Activated T-cell treated with anti-CD3 and anti-CD28 coated beads for 48 hours (primary cell): ENCODE measurements at places on chromosomes 2 and 18.

DNA sequence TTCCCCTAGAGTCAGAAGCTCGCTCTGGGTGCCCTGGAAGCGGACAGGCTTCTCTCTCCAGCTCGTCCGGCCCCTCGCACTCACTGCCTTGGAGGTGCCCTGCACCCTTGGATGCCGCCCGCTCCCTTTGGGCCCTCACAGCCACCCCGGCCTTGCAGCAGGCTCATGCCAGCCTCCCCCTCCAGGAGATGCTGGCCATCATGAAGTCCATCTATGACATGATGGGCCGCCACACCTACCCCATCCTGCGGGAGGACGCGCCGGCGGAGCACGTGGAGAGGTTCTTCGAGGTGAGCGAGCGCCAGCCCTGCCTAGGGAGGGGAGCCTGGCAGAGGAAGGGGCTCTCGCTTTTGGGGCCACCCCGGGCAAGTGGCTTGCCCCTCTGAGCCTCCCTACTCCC lies 20.3 kb upstream of the FAHD2A start:
- no peak for DNase-seq

DNA sequence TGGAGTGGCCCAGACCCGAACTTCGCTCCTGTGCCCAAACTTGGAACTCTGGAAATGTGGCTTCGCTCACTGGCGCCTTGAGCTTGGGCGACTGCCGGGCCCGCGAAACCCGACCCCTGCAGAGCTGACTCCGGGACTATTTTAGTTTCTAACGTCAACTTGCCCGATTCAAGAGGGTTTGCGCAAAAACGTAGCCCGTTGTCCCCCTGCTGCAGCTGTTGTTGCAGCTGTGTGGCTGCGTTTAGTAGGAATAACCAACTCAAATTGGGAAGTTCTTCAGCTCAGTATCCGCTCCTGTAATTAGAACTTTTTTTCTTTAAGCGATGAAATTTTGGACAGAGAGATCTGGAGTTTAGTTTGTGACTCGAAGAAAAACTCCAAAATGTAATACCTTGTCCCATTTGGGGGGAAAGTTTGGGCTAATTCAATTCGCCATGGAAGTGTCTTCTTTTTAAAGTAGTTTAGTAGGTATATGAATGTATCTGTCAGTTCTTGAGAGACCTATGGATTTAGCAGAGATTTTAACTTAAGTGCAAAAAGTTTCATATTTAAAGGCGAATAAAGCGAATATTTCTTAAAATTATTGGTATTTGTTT lies 559 bp downstream of the MYL12A start:
- DNase-seq: no peak

DNA sequence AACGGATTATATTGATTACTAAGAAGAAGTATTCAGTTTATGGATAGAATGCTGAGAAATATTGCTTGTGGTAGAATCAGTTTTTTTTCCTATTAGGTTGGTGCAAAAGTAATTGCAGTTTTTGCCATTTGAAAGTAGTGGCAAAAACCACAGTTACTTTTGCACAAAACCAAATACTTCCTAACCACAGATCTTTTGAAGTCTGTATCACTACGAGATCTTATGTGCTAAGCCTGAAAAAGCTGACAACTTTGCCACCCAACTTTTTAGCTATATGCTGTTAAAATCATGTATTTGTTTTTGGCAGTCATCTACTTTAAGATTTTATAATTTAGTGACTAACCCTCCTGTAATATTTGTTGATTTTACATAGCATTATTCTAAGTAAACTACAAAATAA lies 24.6 kb downstream of the DNAJC10 start:
- DNase-seq: no peak

DNA sequence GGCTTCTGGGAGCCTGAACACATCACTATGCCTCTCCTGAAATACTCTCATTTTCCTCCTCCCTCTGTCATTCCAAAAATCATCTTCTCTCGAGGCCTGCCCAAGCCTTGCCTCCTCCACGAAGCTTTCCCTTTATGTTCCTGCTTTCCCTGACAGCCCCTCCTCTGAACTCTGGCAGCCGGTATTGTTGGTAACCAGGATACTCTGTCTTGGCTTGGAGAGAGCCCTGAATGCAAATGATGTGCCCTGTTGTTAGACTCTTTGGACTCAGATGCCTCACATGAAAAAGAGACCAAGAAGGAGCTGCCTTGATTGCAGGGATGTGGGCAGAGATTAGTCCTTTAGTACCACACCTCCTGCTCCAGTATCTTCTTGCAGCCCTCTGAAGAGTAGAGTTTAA lies 138.5 kb upstream of the DLX2 start:
- DNase-seq: no peak

- no peak for DNase-seq
These were observed 12.2 kb downstream of the CAPG start for GRCh38 chr2:85397925-85398331.

GRCh38 chr2:47512581-47513083 lies 109.7 kb downstream of the MSH2 start:
- no peak for DNase-seq

- DNase-seq: no peak
These were observed 122.0 kb upstream of the MYCN start for GRCh38 chr2:15818318-15818753.

GRCh38 chr2:77831060-77831459 lies 308.9 kb upstream of the LRRTM4 start:
- DNase-seq: no peak

DNA sequence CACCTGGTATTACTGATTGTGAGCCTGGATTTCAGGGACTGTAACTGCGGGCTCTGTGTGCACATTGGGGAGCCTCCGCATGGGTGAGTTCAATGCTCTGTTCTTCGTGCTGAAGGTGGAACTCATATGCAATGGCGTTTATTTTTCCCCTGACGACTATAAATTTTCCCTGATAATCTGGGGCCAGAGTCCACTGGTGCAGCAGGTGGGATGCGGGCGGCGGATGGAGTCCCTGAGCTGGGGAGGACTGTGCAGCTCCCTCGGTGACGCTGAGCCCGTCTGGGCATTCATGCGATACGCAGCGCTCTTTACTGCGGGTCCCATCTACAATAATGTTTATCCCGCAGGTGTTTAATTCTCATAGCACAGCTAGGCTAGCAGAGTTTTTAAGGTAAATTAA lies 181.6 kb upstream of the ALKAL2 start:
- no peak for DNase-seq

DNA sequence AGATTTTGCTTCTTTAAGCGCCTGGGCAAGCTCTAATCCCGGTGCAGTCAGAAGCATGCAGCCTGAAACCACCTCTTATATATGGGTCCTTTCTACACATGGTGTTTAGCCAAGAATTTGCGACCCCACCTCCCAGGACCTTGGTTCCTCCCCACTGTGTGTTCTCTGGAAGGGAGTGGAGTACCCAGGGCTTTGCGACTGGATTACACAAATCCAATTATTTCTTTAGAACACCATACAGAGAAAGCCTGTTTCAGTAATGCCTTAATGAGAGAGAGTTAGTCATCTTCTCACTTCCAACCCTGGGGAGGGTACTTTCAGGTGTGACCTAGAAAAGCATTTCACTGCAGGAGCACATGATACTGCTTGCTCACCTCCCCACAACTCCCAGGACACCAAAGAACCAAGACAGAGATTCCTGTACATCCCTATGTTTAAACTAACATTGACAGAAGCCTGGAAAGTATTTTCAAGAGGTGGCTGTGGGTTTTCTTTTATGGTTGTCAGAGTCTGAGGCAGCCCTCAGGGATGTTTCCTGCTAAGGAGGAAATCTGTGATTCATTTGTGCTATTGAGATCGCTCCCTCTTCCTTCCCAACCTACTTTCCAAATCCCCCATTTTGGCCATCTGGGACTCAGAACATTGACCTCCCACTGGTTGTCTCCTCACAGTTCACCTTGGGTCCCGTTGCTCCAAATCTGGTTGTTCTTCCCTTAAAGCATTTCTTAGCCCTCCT lies at the start of gene CAPN14:
TSS of gene CAPN14 (minus strand) at position 51 of the 736 bp plus-strand sequence. CDS start 12,068 bp downstream, outside the sequence.
- no peak for DNase-seq

DNA sequence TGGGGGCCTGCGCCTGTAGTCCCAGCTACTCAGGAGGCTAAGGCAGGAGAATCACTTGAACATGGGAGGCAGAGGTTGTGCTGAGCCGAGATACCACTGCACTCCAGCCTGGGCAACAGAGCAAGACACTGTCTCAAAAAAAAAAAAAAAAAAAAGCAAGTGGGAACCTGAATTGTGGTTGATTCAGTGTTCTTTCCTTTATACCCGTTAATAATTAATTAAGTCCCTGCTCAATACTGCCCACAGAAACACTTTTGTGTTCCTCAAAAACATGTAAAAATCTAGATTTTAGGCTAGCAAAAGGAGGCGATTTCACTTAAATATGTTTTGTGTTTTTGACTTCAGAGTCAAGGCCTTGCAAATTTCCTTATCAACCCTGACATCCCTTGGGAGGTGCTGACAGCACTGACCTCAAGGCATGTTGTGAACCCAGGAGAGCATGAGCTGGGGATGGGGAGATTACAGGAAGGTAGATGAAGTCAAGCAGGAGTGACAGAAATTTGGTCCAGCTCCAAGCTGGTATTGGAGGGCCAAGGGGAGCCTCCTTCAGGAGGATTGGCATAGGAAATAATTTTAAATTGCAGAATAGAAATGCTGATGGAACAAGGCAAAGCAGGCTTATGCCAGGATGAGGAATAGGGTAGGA lies 89.0 kb upstream of the PNPT1 start:
- no peak for DNase-seq

DNA sequence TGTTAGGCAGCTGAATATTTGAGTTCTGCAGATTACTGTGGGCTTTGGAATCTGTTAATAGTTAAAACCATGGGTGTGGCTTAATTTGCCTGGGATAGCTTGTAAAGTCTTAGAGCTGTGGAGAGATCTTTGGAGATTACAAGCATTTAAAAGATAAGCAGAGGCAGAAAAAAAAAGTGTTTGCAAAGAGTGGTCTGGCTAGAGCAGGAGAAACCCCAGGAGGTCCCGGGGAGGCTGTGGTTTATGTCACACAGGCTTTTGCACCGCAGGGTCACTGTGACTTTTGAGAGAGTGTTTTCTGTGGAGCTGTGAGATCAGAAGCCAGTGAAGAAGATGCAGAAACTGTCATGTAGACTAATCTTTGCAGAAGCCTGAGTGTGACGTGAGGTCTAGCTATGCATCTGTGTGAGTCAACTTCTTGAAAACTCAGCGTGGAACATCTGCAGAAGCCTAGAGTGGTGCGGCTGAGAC lies 49.0 kb downstream of the SETBP1 start:
- DNase-seq: peak; percentile 49

GRCh38 chr2:232749331-232749730 lies 27.0 kb downstream of the KCNJ13 start:
- no peak for DNase-seq

DNA sequence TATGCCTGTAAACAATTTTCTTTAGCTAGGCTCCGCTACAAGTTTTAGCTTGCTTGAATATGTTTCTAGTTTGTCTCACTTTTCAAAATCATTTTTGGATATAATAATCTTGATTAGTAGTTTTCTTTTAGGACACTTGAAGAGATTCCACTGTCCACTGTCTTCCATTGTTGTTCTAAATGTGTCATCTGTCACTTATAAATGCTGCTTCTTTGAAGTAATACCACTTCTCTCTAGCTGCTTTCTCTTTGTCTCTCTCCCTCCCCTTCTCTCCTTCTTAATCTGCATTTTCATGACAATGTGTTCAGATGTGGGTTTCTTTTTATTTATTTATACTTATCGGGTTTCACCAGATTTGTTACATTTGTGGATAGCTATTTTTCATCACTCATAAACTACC lies 73.7 kb upstream of the DPP10 start:
- DNase-seq: no peak

GRCh38 chr2:102376052-102376591 lies 20.5 kb downstream of the IL18R1 start:
- no peak for DNase-seq

DNA sequence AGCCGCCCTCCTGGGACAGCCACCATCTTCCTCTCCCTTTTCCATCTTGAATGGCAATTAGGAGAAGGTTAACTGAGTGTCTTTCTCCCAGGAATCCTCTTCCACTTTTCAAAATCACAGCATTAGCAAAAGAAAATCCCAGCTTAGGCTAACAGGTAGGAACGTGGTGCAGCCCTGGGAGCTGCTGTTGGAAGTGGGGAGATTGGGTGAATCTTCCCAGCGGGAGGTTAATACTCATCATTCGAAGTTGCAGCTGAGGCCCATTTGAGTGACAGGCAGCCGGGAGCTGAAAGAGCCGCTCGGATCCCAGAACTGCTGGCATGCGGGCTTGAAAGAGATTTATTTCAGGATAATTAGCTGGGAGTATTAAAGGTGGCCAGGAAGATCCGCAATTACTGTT lies 306.0 kb downstream of the BCL11A start:
- DNase-seq: no peak

DNA sequence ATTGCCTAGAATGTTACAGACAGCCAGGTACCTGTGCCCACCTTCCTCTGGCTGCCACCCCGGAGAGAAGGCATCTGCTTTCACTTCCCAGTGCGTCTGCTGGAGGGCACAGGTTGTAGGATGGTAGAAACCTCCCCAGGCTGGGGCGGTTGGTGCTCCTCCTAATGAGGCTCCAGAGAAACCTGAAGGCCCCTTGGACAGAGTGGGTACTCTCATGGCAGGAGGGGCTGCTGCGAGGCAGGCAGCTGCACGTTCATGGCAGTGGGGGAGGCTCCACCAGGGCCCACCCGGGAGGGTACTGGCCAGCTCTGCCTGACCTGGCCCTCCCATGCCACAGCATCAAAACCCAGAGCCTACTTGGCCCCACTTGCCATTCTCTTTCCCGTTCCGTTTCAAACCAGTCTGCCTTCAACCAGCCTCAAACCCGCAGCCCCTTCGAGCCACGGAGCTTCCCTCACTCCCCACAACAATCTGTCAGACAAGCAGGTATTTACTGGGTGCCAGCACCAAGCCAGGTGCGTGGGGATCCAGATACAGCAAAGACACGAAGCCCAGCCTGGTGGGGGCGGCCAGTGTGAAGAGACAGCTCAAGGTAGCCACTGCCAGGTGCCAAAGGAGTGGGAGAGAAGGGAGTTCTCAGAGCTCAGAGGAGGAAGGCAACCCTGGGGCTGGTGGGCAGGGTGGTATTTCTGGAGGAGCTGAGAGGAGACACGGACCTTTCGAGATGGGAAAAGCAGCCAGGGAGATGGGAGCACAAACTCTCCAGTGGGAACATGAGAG lies 229.6 kb downstream of the LOXHD1 start:
- no peak for DNase-seq

DNA sequence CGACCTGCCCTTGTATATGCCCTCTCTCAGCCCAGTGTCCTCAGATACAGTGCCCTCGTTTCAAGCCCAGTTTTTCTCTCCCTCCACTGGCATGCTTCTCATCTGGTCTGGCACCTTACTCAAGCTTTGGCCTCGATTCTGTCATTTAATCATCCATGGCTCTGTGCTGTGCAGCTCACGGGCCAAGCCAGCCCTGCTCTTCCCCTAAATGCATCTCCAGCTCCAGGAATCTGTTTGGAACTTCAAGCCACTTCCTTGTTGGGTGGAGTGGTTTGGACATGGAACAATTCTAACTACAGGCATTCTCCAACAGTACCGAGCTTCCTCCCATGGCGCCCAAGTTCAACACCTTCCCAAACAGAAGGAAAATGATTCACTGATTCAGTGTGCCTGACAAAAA lies 76.7 kb upstream of the ZNF397 start:
- no peak for DNase-seq

DNA sequence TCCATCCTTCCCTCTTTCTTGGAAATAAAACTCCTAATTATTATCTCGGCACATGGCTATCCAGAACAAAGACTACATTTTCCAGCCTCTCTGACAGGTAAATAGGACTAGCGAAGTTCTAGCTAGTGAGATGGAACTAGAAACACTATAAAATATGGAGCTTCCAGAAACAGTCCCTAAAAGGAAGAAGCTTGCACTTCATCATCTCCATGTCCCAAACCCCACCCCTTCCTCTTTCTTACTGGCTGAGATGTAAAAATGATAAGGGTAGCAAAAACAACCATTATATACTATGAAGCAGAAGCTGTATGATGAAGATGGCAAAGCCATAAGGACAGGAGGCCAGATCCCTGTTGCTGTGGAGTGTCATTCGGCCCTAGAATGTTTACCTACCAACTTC lies 11.7 kb upstream of the ACTR2 start:
- no peak for DNase-seq
